ENCODE measurements at places on chromosomes 12 and 14. TPM values are rescaled to one million over a fixed set of nuclear protein-coding genes. Genes with fewer than 3 reads are reported as not detected.

Gene IL26
- not detected for total RNA-seq

Gene C14orf180
- 66.7 TPM for total RNA-seq

Gene EID3
- 1.7 TPM for total RNA-seq

Gene MDM1
- total RNA-seq: 8.6 TPM

- DNase-seq: no peak
Observed at GRCh38 chr14:81313200-81313599, 86.9 kb downstream of the STON2 start.

- no peak for DNase-seq
Observed at GRCh38 chr14:22955702-22956569, 954 bp downstream of the HAUS4 start.

Data from left cardiac atrium (tissue), 4 donors.